ENCODE measurements at places on chromosomes 7 and 10.

- no peak for DNase-seq
Observed at GRCh38 chr10:118970770-118971169, 58.7 kb upstream of the NANOS1 start.

- DNase-seq, result no peak
Observed at GRCh38 chr10:96565774-96566173, 21.0 kb downstream of the TM9SF3 start.

GRCh38 chr7:47422611-47423010 is 159.3 kb downstream of the TNS3 start:
- no peak for DNase-seq

- no peak for DNase-seq
Observed at GRCh38 chr10:117092386-117092785, 45.7 kb downstream of the VAX1 start.

DNA sequence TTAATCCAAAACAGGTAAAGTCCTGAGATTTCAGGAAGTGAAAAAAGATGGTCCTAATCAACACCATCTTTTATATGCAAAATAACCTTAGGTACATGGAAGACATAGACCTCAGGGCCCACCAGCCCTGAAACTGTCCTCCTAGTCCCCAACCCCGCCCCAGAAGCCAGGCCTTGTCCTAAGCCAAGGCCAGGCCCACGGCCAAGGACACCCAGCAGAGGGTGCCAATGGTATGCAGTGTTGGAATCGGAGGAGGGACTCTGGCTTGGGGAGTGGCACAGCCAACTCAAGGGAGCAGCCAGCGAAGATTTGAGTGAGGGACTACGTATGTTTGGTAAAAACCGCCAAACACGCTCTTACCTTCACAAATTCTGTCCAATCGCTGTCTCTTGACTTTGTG is 96.7 kb downstream of the ZRANB1 start:
- no peak for DNase-seq

- DNase-seq, result no peak
Observed at GRCh38 chr10:131860806-131861440, 39.9 kb upstream of the PPP2R2D start.

DNA sequence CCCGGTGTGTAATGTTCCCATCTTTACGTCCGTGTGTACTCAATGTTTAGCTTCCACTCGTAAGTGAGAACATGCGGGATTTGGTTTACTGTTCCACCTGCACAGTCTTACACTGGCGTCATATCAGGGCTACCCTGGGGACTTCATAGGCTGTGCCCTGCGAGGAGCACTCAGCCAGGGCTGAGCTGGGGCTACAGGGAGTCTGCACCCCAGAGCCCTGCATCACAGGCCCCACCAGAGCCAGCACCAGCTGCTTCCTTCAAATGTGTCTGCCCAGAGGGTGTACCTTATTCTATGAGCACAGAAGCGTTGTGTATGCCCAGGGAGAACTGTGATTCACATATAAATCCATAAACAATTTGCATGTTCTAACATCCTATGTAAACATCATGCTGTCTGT is 277.1 kb downstream of the TCERG1L start:
- DNase-seq, result no peak

- no peak for DNase-seq
Observed at GRCh38 chr7:100394077-100394476, 20.8 kb downstream of the PILRA start.

DNA sequence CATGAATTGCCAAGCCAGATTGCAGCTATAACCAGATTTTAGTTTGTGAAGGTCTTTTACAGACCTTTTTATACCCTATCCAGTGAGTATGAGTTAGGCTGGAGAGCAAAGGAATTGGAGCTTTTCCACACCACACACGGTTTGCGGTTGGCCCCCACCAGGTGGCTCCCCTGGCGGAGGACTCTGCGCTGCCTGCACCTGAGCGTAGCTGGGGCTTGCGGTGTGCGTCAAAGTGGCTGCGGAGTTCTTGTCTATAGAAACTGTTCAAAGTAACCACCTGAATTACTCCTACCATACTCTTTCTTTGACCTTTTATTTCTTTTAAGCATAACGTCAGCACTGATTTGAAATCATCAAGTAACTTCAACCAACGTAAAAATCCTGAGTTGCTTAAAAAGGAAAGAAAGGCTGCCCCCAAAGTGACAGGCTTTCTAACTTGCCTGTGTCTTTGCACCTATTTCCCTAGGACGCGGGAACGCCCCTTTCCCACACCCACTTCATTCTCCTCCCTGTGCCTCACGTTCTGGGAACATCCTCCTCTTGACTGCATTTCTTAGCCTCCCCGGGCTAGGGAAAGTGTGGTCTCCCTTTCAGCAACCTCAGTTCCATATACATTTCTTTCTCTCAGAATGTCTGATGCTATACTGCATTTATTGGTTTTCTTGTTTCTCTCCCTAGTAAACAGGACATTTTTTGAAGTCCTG is 47.6 kb upstream of the TMEM72 start:
- no peak for DNase-seq

GRCh38 chr10:110179220-110179619 is 28.2 kb upstream of the MXI1 start:
- DNase-seq, result no peak

GRCh38 chr7:124752310-124752709 is 13.3 kb downstream of the GPR37 start:
- DNase-seq, result no peak

Measured in cortex of kidney (tissue), 1 donor.